ENCODE measurements at places on chromosomes 2 and 18.

DNA sequence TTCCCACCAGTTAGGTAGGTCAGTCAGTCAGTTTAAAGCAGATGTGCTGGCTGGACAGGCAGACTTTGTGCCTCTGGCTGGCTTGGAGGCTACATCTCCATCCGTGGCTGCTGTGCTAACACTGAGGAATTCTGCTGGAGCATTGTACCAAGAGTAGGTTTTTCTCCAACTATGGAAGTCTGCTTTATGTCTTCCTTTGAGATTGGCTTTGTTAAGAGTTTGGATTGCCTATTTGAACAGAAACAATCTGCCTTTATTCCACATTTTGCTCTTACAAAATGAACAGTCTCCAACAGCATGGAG, 46.7 kb downstream of the WDR75 start:
- DNase-seq, result no peak

DNA sequence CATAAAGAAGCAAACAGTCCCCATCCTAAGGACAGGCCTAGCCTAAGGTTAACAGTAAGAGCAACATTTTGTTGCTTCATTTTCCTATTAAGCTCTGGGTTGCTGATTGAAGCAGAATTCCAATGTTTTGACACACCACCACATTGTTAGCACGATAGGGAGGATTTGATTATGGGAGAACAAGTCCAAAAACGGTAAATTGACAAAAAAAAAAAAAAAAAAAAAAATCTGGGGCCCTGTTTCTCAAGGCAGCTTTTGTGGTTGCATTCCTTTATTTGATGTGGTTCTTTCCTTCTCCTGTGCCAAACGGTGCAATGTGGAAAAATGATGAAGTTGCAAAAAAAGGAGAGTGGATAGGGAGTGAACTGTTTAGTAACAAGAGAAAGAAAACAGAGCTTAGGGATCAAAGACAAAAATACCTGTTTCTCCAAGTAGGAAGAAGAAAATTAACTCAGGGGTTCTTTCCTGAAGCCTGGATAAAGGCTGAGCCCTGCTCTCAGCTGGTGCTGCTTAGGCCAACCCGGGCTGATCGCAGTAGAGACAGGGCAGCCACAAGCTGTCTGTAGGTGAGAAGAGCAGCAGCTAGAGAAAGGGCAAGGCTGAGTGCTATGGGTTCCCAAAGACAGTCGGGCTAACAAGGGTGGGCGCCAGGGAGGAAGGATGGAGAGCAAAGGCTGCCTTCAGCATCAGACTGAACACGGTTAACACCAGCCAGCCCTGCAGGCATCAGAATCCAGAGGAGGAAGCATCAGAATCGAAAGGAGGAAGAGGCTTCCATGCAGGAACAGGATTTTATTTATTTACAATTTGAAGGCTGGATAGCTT, 167.8 kb upstream of the FOSL2 start:
- no peak for DNase-seq

DNA sequence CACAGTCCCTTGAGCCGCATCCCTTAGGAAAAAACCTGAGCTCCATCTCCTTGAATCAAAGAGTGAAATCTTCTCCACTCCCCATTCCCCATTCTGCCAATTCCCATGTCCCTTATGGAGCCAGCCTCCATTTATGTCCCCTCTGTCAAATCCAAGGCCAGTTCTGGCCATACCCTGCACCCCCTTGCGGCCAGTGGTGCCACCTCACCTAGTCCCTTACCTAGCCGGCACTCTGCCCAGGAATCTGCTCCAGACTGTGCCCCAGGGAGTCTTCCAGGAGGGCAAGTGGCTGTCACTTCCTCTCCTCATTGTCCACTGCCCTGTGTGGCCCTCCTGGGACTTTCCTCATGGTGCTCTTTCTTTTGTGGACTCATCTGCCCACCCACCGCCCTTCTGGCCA, 195.4 kb upstream of the RMP24 start:
- no peak for DNase-seq

GRCh38 chr2:181958726-181959125, 26.9 kb upstream of the PPP1R1C start:
- DNase-seq, result no peak

DNA sequence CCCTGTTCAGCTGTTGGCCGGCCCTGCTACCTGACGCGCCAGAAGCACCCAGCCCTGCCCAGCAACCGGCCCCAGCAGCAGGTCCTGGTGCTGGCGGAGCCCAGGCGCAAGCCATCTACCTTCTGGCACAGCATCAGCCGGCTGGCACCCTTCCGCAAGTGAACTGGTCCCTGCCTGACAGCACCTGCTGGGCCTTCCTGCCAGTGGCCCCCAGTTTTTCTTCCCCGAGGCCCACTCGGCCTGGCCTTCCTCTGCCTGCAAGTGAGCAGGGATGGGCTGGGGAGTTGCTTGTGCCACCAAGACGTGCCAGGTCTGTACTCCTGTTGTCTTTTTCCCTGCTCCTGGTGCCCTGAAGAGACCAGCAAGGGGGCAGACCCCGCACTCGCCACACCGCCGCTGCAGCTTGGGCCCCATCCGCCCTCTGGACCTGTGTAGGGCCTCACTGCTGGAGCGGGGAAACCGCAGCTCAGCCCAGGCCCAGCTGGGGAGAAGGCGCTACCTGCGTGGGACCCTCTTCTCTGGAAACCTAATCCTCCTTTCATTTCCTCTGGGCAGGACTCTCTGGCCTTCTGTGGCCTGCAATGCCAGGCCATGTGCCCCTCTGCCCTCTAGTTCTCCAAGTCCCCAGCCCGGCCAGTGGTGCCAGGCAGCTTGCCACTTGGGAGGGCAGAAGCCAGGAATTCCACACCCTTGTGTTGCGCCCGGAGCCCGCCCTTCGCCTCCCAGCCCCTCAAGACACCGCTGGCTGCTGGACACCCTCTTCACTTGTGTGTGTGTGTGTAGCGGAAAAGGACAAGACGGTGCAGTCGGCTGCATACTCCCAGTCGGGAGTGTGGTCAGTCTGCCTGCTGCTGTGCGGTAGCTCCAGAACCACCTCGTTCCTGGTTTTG, 47.0 kb downstream of the FAM168B start:
- DNase-seq, result no peak

- no peak for DNase-seq
Measured at GRCh38 chr2:179772346-179772745, 89.1 kb downstream of the ZNF385B start.

GRCh38 chr2:38907743-38908562, 18.3 kb downstream of the ARHGEF33 start:
- DNase-seq, result no peak

GRCh38 chr18:74497778-74498177, 1.6 kb downstream of the CNDP2 start:
- DNase-seq, result no peak

DNA sequence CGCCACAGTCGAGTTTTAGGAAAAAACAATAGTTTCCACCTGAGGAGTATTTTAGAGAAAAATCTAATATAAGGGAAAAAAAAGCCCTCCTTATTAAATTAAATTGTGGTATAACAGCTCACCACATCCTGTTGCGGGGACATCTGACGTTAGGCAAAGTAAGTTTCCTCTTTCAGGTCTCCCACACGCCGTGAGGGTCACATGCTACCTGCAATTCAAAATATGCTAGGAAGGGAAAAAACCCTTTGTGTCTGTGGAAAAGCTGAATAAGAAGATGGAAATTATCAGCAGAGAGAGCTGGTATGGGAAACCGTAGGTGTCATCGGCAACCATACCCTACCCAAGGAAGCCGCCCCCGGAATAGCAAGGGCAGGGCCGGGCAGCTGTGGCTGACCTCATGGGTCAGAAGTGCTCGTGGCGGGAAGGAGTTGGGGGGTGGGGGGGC, 128.0 kb downstream of the NFATC1 start:
- no peak for DNase-seq

DNA sequence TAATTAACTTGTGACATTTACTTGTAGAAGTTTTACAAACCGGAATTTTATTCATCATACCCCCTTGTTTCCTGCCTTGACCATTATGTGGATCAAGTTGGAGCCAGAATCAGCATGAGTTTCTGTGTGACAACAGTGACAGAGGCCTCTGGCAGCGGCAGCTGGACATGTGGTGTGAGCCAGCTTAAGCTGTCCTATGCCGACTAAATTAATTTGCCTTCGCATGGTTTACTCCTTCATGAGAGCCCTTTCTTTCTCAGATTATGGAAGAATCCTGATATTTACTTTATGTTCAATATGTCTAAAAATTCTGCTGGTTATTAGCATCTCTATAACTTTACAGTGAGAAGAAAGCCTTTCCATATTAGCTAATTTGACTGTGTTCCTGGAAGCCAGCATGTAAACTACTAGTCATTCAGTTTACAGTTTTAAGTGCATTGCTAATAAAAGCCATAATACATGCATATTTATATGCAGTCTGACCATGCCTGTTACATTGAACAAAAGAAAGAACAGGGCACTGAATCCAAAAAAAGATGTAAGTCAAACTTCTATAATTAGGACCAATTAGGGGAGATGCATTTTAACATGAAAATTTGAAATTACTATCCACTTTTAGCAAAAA, 495.8 kb upstream of the ACVR2A start:
- DNase-seq, result no peak

DNA sequence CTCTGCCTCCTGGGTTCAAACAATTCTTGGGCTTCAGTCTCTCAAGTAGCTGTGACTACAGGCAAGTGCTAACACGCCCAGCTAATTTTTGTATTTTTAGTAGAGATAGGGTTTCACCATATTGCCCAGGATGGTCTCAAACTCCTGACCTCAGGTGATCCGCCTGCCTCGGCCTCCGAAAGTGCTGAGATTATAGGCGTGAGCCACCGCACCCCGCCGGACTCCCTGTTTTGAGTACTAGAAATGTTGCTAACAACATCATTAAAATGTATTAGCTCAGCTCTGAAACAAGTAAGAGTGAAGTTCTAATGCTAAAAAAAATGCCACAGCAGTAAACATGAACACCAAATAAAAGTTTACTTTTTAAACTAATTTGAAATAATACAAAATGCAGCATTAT, 937.7 kb downstream of the CPS1 start:
- no peak for DNase-seq

DNA sequence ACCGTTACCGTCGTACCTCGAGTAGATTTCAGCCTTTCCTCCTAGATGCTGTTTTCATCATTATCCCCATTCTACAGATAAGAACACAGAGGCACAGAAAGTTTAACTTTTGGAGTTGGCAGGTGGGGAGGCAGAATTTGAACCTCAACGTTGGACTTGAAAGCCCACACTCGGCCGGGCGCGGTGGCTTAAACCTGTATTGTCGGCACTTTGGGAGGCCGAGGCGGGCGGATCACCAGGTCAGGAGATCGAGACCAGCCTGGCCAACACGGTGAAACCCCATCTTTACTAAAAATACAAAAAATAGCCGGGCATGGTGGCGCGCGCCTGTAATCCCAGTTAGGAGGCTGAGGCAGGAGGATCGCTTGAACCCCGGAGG, 11.5 kb downstream of the CATIP start:
- DNase-seq, result no peak

DNA sequence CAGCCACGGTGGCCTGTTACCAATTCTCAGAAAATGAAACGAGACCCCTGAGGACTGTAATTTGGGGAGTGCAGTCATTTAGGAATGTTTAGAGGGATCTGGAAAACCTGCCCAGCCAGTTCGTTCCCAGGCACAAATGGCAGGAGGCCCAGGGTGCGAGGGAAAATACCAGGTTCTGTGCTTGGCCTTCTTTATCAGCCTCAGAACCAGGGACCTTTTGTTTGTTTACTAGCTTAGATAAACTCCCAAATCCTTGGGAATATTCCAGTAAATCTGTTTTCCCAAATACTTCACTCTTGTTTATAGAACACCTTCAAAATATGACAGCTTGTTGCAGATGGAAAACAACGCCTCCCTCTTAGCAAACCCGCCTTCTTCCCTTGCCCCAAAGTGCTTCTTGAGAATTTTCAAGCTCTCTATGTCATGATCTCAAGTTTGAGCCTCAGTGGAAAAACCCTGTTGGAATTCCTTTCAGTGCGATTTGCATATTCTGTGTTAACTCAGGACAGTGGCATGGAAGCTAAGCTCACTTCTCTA, 400.3 kb upstream of the SMIM21 start:
- DNase-seq, result no peak

DNA sequence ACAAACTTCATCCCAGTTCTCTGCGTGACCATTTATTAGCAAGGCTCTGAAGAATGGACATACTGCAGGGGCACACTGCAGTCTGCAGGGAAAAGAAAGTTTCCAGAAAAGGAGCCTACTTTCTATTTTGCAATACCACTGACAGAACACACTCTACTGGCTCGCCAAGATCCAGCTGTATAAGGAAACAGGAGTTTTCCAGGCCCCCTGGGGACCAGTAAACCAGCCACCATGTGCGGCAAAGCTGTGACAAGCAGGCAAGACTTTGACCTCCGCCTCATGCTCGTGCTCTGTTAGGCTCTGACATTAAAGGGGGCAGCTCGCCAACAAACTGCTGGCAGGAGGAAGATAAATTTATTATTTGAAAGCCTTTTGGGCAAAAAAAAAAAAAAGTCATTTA, 67.3 kb downstream of the CCBE1 start:
- DNase-seq, result no peak

Measured in midbrain (tissue), 1 donor.